NCI-H1105 treated with DMSO at 0.1 percent for 48 hours (cell line): ENCODE measurements at places on chromosomes 3 and 15.

- no peak for DNase-seq
Observed at GRCh38 chr3:23979569-23979968, 34.5 kb downstream of the NR1D2 start.

- DNase-seq = no peak
Observed at GRCh38 chr3:197490098-197491058, 65.4 kb downstream of the BDH1 start.

GRCh38 chr15:89513284-89513683, 16.9 kb upstream of the RHCG start:
- DNase-seq = no peak

GRCh38 chr3:25938566-25939325, 148.9 kb downstream of the OXSM start:
- peak; percentile 55 for DNase-seq

DNA sequence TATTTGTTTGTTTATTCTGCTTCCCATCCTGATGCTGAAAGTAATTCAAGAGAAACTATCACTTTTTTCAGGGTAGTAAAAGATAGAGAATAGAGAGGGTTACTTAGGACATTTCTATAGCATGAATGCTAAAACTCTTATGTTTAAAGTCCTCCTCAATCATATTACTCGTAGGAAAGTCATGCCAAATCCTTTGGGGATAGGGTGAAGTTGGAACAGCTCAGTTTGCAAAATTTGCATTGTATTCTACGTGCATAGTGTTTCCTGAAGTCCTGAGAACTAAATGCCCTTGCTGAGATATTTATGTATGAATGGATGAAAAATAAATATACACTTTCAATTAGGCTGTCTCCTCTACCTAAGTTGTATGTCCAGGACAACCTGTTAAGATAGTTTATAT, 14.6 kb downstream of the PLSCR5 start:
- no peak for DNase-seq

DNA sequence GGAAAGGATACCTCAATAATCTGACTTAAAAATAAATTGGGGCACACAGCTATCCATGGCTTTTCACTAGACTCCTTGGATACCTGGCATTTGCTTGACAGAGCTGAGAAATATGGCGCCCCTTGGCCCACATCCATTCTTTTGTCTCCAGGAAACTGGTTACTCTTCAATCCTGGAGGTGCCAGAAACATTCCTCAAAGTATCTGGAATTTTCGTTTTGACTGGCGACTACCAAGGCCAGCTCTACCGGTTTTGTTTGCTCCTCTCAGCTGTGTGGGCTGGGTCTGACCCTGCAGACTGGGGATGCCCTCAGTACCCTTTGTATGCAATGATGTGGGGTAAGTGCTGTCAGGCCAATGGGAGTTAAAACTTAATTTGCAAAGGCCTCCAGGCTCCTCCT, 27.0 kb downstream of the KATNBL1 start:
- no peak for DNase-seq

- DNase-seq = no peak
Observed at GRCh38 chr3:39592311-39593050, 125.0 kb downstream of the MOBP start.

- no peak for DNase-seq
Observed at GRCh38 chr3:87997298-87997697, 61.5 kb downstream of the CGGBP1 start.

DNA sequence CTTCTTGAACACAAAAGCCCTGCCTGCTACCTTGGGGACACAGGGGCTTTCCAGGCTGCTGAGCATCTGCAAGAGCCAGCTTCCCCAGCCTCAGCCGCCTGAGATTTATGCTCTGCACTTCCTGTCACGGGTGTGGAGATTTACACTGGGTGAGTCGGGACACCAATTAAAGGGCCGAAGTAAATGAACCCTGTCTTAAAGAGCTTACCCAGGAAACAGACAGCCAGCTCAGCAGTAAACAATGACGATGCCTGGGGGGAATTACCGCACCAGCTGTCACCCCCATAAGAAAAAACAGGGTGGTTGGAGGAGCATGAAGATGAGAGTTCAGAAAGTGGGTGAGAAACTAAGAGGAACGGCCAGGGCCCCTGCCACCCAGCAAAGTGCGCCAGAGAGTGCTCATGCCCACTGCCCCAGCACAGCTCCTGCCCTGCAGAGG, 37.5 kb upstream of the IQSEC1 start:
- no peak for DNase-seq

- peak; percentile 13 for DNase-seq
Observed at GRCh38 chr3:78986416-78987101, 781.2 kb downstream of the ROBO1 start.

DNA sequence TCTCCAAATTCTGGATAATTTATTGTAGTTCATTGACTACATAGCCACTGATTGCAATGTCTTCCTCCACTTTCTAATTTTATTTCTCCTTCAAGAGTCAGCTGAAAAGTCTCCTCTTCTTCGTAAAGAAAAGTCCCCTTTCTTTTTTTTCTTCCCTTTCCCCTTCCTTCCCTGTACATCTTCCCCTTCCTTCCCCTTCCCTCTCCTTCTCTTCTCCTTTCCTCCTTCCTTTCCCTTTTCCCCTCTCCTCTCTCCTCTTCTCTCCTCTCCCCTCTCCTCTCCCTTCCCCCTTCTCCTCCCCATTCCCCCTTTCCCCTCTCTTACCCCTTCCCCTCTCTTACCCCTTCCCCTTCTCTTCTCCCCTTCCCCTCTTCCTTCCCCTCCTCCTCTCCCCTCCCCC, 8.8 kb upstream of the MGA start:
- no peak for DNase-seq

- DNase-seq = no peak
Observed at GRCh38 chr3:55797084-55797483, 310.0 kb upstream of the WNT5A start.

DNA sequence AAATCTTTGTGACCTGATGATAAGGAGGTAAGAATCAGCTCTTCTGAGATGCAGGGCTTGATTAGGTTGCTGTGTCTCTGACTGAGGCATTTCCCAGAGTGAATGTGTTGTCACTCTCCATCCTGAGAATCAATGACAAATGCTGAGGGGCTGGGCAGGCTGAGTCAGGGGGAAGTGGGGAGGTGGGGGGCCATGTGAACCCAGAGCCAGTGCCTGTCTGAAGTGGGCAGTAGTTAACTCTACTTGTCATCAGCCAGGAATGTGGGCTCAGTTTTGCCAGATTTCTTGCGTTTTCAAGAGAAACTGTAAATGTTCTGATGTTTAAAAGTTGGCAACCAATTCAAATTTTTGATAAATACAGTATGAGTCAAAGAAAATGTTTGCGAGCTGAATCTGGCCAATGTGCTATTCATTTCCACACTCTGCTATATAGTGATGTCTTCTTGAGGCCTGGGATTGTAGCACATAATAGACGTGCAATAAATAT, 3.1 kb upstream of the BNC1 start:
- no peak for DNase-seq

GRCh38 chr3:128100161-128100560, 23.5 kb downstream of the RUVBL1 start:
- no peak for DNase-seq

GRCh38 chr3:76527773-76528172, 512.1 kb upstream of the ROBO2 start:
- DNase-seq = no peak

DNA sequence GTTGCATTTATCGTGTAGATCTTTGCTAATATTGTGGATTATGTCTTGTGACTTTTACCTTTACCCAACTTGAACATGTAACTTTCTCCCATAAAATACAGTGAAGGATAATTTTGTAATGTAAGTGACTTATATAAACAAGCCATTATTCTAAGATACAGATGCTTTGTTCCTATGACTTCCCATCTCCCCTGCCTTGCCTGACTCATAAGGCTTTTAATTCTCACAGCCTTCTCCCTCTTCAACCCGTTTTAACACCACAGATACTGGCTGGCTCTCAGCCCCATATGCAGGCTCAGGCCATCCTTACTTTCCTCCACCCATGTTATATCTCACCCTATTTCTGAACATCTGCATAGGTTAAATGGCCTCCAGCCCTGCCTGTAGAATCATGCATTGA, 4.1 kb downstream of the CCNDBP1 start:
- DNase-seq = no peak

GRCh38 chr15:43911235-43911781, 84.5 kb downstream of the WDR76 start:
- DNase-seq = no peak

DNA sequence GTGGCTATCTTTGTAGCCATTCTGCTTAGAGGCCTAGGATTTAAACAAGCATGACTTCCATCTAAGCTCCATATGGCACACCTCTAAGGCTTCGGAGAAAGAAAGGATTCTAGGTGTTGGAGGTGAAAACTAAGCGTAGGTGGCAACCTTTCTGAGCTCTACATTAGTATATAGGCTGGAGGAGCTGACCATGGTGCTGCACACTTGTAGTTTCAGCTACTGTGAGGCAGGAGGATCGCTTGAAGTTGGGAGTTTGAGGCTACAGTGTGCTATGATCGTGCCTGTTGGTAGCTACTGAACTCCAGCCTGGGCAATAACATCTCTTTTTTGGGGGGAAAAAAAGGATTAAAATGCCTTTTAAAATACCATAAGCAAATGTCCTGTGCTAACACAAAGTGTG, 7.4 kb downstream of the EAF1 start:
- no peak for DNase-seq

- DNase-seq = no peak
Observed at GRCh38 chr3:69092030-69092516, 7.3 kb downstream of the ARL6IP5 start.

- peak; percentile 73 for DNase-seq
Observed at GRCh38 chr3:156674911-156675829, 780 bp downstream of the TIPARP start.

DNA sequence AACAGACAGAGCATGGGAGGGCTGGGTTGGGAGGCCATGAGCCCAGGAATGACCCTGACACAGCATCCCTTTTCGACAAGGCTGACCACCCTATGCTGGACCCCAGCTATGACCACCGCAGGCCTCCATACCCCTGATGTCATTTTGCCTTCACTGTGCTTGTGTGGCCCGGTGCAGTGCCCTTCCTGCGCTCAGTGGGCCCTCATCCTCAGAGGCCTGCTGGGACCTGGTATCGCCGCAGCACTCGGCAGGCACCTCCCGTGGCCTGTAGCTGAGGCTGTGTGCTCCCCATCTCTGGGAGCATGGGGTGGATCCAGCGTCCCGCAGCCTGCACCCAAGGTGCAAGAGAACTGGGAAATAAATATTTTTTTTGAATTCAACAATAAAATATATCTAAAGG, 73.1 kb upstream of the MEF2A start:
- no peak for DNase-seq

DNA sequence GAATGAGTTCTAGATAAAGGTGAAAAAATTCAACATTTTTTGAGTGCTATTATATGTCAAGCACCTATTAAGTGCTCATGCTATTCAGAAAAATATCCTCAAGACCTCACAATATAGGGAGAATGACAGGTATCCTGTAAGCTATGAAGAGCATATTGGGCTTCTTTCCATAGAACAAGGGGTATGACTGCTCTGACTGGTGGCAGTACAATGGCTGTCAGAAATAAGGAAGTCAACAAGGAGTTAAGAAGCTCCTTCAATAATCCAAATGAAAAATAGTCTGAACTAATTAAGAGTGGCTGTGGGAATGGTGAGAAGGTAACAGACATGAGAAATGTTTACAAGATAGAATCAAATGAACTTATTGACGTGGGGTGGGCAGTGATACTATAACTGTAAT, 24.7 kb downstream of the NPTN start:
- DNase-seq = no peak

GRCh38 chr3:157127831-157128767, 31.8 kb downstream of the CCNL1 start:
- no peak for DNase-seq

GRCh38 chr15:33226559-33227181, 32.2 kb upstream of the FMN1 start:
- peak; percentile 26 for DNase-seq

- peak; percentile 69 for DNase-seq
Observed at GRCh38 chr3:183265834-183266417, 12.9 kb downstream of the B3GNT5 start.

- peak; percentile 53 for DNase-seq
Observed at GRCh38 chr3:119293871-119294695, at the start of gene ARHGAP31. TSS of gene ARHGAP31 (plus strand) at chr3:119294383. CDS start at chr3:119294905, 522 bp downstream.

DNA sequence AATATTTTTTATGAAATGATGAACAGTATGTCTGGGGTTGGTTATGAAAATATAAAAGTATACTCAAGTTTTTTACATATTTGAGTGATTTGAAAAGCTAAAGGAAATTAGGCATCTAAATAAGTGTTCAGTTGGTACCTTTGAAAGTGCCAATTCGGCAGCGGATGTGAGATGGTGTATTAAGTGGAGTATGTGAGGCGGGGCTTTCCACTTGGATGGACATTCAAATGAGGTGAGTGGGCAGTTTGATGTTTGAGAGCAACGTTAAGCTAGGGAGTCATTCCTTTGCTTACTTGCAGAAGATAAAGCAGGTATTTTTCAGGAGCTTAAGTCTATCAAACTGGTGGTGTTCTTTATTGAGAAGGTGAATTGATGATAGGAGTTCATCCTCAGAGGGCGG, 189.0 kb upstream of the GOLIM4 start:
- no peak for DNase-seq

DNA sequence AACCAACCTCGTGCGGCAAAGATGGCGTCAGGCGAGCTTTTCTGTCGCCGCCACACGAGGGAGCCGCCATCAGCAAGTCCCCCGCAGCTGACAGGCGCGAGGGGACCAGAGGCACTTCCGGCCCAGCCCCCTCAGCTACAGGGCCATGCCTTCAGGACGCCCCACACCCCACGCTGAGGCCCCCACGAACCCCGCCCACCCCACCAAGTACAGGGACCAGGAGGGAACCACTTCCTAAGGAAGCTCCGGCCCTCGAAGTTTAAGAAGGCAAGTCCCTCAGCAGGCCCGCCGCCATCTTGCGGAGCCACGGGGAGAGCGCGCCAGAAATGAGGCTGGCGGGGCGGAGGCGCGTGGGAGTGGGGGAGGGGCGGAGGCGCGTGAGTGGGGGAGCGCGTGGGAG, 790 bp downstream of the DAZL start:
- no peak for DNase-seq

DNA sequence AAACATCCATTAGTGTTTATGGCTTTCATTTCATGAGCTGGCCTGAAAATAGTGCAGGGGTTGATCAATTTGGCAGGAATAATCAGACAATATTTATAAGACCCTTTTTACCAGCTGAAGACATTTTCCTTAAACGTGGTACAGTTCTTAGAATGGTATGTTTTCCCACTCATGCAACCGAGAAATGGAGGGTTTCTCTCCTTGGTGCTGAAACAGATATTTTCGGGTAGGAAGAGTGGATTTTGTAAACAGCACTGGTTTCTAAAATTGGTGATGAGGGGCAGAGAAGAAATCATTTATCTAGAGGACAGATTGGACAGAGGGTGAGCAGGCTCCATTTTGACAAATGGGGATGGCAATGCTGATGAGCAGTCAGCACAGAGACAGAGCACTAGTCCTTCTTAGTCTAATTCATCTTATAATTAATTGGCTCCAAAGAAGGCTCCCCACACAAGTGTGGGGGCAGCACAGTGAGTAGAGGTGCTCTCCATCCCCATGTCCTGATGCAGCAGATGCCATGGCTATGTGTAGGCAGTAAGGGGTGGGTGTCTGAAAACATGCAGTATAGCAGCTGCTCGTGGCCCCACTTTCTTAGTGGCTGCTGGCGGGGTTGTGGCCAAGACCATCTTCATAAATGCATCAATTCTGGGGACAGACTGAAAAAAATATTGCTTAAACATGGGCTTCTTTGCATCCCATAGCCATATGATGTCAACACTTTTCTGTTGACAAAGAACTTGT, 18.1 kb upstream of the SLC7A14 start:
- no peak for DNase-seq

GRCh38 chr3:169071003-169071402, 592.5 kb downstream of the MECOM start:
- DNase-seq = no peak
